Aorta (tissue), 5 donors: ENCODE measurements at places on chromosomes 12 and 14.
A peak's percentile ranks its signal among the peaks of the same experiment; 100 is the strongest.

DNA sequence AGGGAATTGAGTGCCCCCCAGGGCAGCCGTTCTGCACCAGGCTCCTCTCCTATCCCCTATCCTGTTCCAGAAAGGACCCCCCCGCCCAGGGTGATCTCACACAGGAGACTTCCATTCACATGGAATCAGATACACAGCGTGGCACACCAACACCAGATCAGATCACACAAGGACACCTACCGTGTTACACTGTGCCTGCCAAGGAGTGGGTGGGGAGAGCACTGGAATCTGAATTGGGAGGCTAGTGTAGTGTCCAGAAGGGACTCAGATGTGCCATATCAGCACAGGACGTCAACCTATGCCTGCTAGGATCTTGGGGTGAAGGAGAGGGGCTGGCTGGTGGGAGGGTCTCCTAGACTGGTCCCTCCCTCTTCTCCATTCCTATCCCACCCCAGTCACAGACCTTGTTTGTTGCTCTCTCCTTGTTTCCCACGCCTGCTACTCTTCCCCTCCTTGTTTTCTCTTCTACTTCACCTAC is 2.3 kb downstream of the PTMS start:
- DNase-seq: no peak

DNA sequence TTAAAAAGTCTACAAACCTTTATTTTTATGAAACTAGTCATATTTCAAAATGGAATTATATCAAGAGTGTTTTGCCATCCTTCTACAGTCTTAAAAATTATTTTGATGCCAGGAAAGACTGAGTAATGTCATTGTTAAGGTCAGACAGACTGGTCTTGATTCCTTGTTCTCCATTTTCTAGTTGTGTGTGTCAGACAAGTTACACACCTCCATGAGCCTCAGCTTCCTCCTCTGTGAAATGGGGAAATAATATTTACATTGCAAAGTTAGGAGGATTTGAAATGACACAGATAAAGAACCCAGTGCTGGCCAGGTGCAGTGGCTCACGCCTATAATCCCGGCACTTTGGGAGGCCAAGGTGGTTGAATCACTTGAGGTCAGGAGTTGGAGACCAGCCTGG is 47.4 kb upstream of the ELK3 start:
- no peak for DNase-seq

DNA sequence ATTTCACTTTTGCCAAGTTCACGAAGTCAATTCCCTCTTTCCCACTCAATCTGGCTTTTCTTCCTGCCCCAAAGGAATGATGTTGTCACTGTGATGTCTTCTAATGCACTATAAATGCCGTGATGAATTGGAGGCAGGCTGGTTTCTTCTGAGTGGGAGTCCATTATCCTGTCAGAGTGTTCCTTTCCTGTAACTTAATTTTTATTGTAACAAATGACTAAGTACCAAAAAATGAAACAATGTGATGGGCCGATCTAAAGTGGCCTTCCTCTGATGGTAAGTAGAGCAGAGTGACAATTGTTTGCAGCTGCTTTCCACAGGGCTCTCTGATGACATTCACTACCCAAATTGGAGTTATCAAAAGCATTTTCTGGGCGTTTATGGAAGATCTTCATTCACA is 22.2 kb downstream of the TMEM30B start:
- no peak for DNase-seq

GRCh38 chr14:95486875-95487668 is 29.4 kb downstream of the SYNE3 start:
- DNase-seq: peak; percentile 36

DNA sequence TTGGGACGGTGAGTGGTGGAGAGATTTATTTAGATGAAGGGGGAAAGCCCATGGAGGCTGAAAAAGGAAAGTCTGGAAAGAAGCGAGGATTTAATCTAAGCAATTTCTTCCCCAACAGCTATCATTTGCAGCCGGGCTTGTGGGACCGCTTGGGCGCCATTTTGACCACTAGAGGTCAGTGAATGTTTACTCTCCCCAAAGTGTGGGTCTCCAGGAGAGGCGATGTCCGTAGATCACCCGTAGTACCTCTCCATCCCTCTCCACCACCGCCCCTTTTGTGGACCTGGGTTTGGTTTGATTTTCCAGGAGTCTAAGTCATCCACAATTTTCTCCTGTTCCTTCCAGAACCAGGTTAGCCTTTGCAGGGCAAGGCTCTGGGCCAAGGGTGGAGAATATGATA is 91.2 kb upstream of the PARP11 start:
- DNase-seq: no peak

DNA sequence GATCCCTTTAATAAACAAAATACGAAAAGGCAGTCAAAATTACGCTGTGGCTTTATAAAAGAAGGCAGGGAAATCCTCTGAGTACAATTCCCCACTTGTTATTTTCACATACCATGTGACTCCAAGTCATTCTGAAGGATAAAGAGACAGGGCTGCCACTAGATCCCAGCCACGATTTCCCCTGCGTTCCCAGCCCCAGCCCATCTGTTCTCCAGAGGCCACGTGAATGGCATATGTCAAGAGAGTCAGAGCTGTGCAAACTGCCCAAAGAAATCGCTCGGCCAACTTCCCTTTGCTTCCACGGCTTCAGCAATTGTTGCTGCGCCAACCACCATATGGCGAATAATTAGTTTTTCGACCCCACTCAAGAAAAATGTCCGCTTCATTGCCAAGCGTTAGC is 161.3 kb downstream of the C12orf42 start:
- DNase-seq: no peak

DNA sequence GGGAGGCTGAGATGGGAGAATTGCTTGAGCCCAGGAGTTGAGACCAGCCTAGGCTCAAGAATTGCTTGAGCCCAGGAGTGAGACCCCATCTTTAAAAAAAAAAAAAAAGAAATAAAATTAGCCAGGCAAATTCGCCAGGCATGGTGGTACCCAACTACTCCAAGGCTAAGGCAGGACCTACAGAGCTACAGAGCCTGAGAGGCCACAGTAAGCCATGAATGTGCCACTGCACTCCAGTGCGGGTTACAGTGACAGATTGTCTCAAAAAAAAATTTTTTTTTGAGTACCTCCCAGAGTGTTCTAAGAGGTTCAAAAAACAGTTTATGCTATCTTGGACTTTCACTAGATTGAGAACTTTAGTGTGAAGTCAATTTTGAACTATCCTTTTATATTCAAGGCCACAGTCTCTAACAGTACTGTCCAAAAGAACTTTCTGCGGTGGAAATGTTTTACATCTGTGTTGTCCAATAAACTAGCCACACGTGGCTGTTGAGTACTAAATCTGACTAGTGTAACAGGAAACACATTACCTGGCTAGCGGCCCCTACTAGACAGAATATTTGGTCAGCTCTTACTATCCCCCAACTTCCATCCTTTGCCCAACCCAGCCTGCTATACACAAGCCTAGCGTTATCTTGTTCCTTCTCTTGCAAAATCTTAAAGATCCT is 2.4 kb downstream of the RPL36AL start:
- no peak for DNase-seq

DNA sequence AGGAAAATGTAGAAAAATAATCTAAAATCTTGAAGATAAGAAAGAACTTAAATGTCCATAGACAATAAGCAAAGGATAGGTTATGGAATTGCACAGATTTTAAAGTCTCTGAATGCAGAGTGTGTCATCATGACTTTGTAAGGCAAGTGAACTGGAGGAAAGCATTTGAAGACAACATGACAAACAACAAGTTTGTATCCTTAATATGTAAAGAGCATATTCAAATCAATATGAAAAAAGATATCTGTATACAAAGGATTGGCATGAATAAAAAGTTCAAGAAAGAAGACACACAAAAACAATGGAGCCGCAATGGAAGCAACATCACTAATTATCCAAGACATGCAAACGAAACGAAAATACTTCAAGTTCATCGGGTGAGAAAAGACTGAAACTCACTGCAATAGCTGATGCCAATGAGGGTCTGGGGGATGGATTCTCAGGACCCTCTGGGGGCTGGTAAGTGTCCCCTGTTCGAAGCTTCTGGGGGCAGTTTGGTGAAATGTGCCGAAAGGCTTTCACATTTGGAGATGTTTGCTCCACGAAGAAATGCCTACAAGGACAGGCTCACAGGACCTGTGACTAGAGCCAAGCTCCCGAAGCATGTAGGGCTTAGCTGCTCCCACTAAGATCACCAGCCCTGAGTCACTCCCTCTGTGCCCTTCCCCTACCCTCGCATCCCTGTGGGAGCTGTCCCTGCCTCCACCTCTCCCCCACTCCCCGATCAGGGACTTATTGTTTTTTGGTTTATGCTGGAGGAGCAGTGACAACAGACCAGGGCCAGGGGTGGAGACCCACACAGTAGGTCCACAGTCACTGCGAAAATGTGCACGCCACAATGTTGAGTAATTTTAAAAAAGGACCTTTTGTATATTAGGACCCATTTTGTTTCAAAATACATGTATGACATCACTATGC is 345.7 kb upstream of the SFSWAP start:
- DNase-seq: peak; percentile 23

GRCh38 chr14:33465846-33466700 is 484.8 kb downstream of the EGLN3 start:
- DNase-seq: no peak

GRCh38 chr12:6548966-6549683 is 6.7 kb downstream of the IFFO1 start:
- DNase-seq: no peak

DNA sequence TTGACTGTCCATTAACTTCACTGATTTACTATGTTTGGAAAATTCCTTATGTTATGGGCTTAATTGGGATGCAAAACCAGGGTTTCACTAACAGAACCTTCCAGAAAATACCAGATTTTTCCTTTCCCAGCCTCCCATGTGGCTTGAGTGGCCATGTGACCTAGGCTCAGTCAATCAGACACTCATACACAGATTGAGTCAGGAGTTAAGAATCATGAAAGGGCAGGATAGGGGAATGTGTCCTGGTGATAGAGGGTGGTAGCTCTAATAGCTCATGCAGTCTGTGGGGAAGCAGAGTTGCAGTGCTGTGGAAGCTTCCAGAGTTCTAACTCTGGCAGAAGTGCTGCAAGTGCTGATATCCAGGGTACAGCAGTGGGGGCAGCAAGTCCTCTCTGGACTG is 134.1 kb upstream of the IFNG-AS1 start:
- no peak for DNase-seq

GRCh38 chr14:85252011-85252410 is 277.9 kb upstream of the FLRT2 start:
- DNase-seq: no peak

DNA sequence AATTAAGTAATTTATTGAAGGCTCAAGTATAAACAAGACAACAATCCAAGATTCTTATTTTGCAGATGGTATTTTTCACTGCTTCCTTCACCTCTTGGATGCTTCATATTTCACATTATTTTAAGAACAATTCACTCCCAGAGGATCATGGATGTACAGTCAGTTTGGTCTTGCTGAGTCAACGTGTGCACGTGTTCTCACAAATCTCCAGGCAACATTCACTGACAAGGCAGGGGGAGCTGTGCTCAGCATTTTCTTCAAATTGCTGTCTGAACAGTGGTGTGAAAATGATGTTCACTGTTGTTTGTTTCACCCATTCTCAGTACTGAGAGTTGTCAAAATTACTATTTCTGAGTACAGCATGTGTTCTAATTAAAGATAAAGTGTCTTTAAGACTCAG is 118.3 kb upstream of the SLC38A4 start:
- DNase-seq: no peak

DNA sequence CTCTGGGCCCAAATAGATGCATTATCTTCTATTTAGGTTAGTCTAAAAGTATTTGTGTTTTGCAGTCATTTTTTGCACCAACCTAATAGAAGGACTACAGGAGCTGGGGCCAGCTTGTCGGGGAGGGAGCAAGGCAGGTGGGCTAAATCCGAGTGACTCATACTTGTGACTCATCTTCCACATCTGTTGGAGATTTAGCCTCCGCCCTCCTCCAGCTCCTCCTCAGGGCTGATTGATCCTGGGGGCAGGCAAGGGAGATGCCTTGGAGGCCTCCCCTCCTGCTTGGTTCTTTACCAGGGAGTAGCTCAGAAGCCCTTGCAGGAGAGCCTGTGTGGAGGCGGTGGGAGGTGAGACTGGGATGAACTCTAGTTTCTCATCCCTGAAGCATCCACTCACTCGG is 27.9 kb downstream of the RHOF start:
- DNase-seq: no peak

DNA sequence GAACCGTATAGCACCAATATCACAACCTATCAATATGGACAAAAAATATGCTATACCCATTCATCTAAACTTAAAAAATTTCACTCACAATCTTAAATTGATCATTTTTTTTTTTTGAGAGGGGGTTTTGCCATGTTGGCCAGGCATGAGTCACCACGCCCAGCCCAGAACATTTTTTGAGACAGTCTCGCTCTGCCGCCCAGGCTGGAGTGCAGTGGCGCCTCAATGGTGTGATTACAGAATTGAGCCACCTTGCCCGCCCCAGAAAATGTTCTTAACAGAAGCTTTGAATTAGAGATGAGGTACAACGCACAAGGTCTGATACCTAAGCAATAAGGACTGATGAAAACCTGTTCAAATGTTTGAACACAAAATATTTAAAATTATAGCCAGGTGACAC is 15.8 kb upstream of the ATP5F1B start:
- no peak for DNase-seq

- no peak for DNase-seq
These were observed 247.9 kb upstream of the RTL1 start for GRCh38 chr14:101151226-101151926.

GRCh38 chr12:94756789-94757188 is 106.4 kb upstream of the TMCC3 start:
- no peak for DNase-seq
